DMS 273 treated with DMSO at 0.1 percent for 48 hours (cell line): ENCODE measurements at places on chromosomes 12 and 14.
A peak's percentile ranks its signal among the peaks of the same experiment; 100 is the strongest.

GRCh38 chr12:6262623-6263022, 47.9 kb upstream of the PLEKHG6 start:
- DNase-seq = no peak

DNA sequence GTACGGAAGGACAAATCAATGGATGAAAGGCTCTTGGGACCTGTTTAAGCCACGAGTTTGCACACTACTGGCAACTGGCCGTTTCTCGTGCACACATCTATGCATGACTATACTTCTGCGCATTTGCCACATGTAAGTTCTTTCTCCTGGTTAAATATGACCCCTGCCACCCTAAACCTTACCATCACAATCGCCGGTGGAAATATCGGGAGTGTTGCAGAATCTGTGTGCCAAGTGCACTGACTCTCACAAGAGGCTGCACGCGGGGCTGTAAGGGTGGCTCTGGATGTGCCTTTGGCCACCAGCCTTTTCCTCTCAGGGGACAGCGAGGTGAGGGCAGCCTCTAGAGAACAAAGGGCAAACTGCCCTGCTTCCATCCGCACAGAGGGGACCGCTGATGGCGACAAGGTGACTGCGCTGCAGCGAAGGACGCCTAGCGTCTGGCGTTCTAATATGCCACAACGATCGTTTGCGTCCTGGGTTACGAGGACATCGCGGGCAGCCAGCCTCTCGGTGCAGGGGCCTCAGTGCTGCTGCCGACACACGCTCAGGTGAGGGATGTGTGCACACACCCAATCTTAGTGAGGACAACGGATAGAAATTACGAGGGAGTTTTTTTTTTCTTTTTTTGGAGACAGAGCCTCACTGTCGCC, 232.2 kb downstream of the PCNX1 start:
- no peak for DNase-seq

DNA sequence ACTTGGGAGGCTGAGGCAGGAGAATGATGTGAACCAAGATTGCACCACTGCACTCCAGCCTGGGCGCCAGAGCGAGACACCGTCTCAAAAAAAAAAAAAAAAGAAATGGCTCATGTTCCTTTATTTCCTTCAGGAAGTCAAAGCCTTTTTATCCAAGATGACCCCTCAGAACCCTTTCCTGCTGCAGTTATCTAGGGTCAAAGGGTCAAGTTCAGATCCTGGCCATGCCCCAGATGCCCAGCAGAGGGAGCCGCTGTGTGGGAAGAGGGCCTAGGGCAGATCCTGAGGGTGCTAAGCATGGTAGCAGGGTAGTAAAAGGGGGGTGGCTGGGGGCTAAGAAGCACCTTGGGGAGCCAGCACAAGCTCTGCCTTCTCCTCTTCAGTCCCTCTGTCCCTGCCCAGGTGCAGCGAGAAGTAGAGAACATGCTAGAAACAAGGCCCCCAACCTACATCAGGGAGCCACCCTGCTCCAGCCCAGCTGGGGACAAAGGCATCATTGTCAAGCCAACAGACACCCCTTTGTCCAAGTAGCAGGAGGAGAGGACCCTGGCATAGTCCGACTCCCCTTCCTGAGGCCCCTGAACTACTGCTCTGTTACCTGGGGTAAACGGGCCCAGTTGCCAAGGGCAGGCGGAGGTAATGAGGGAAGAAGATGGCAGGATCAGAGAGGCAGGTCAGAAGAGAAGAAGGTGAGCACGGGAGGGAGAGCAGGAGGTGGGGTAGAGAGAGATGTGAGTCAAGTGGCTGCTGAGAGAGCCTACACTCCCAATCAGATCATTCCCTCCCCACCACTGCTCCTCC, 6.5 kb downstream of the NFE2 start:
- DNase-seq = no peak

DNA sequence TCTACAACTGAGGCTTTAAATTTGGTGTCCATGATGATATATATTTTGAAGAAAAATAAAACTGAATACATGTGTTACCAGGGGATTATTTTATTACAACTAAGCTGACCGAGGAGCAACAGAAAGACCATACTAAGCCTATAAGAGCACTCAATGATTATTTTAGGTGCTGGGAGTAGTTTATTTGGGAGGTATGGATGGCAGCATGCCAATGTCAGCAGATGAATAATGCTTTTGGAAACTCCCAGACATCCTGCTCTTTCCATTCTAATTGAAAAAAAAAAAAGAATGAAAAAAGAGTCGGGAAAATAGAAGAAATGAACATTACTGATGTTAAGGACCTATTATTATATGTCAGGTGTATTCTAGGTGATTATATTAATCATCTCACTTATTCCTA, 441.2 kb downstream of the BTG1 start:
- DNase-seq = no peak

DNA sequence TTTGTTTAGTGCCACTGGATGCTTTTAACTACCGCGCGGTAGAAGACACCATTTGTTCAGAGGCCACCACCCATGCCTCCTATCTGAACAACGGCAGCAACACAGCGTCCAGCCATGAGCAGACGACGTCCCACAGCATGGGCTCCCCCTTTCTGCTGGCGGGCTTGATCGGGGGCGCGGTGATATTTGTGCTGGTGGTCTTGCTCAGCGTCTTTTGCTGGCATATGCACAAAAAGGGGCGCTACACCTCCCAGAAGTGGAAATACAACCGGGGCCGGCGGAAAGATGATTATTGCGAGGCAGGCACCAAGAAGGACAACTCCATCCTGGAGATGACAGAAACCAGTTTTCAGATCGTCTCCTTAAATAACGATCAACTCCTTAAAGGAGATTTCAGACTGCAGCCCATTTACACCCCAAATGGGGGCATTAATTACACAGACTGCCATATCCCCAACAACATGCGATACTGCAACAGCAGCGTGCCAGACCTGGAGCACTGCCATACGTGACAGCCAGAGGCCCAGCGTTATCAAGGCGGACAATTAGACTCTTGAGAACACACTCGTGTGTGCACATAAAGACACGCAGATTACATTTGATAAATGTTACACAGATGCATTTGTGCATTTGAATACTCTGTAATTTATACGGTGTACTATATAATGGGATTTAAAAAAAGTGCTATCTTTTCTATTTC, 93.2 kb downstream of the FLRT2 start:
- no peak for DNase-seq

DNA sequence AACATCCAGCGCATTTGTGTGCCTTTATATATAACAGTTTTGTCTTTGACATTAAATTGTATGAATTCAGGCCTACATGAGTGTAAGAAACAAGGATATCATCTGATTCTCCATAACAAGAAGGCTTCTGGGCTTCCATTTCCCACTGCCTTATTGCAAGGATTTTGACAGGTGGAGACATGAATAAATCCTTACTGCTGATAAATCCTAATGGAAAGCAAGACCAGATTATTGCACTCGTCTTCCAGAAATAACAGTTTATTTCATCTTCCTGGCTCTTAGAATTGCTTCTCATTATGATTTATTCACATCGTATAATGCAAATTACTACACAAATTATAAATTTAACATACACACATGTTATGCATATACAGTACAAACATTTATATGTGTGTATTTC, 348.1 kb downstream of the MDGA2 start:
- no peak for DNase-seq

DNA sequence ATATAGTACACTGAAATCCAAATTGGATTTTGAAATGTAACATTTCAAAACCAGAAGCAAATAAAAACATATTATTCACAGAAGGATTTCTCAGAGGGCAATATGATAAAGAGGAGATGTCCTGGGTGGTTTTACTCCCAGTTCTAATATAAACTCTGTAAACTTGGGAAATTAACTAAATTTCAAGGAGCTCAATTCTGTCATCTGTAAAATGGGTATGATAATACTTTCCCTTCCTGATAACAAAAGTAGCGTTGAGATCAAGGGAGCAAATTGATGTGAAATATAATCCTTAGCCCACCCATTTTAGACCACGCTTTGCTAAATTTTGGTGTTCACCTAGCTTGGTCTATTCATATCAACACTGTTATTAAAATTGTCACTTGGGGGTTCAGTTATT, 192.5 kb upstream of the BTG1 start:
- DNase-seq = no peak

DNA sequence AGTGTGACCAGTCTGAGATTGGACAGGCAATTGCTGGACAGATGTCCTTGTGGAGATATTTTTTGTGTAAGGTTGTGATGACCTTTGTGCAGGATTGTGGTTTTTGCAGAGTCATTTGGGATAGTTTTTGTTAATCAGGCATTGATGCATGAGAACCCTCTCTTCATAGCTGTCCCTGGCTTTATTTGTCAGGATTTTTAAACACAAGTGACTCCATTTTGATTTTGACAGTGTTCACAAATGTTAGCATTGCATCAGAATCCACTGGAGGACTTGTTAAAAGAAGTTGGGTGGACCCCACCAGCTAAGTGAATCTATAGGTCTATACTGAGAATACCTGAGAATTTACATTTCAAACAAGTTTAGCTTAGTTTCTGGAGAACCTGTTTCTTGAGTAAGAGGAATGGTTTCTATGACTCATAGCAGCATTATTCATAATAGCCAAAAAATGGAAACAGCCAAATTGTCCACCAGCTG, 11.8 kb downstream of the FNTB start:
- DNase-seq = no peak

DNA sequence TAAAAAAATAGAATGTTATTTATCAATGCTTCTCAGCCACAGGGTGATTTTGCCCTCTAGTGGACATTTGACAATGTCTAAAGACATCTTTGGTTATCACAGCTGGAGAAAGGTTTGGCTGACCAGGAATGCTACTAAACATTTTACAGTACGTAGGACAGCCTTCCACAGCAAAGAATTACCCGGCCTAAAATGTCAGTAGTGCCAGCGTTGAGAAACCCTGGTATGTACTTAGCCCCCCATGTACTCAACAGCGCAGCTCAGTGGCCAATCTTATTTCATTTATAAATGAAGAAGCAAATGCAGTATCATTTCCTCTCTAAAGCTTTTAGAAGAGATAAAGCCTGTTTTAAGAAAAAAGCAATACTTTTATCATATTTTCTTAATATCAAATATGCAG, 5.8 kb downstream of the MARK3 start:
- DNase-seq = peak; percentile 29

DNA sequence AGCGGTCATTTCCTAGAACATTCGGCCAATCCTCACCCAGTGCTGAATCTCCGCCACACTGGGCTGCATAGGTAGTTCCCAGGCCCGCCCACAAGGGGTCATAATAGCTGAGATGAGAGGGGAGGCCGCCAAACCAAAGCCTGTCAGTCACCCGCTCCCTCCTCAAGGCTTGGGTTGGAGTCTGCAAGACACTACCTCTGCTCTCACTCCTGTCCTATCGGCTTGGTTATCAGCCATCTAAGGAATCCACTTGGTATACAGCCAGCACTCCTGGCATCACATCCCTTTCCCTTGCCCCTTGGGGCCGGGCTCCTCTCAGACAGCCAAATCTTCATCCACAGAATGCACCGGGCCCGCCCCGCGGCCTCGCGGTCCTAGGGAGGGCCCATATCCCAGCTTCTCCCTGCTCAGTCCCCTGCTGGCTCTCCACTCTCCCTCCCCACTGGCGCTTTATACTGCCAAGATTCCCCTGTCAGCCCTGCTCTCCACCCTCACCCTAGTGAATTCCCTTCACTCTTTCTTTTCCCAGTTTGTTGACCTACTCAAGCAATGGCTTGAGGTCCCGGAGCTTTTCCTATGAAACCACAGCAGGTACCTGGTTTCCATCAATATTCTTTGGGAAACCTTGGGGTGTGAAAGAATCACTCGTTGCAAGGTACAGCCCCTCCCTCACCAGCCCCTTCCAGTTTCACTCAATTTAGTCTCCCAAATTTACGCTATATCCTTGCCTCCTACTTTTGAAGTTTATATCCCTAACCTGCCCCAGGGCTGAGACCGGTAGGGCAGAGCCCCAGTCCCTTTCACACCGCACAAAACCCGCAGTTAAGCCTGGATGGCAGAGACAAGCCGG, 1.4 kb downstream of the IFFO1 start:
- DNase-seq = peak; percentile 50

DNA sequence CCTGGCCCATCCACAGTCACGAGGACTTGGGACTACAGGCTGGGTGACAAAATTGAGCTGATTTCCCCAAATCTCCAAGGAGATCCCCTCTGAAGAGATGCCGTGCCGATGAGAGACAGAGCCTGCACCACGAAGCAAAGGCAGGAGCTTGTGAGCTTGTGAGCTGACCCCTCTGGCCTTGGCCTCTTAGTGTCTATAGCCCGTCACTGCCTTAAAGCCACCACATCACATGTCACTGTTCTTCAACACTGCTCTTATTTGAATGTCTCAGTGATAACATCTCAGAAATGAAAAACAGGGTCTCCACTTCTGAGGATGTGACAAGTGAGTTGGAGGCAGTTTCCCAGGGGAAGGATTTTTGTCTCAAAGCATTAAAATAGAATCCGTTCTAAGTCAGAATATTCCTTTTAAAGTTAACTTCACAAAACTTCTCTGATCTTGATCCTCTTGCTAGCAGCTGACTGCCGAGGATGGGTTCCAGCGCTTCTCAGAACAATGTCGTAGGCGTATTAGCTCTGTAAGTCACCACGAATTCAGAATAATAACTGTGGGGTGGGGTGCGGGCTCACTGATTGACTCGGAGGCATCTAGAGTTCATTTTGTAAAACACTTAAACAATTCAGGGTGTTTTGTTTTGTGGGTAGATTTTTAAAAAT, 37.5 kb downstream of the CHST11 start:
- no peak for DNase-seq

DNA sequence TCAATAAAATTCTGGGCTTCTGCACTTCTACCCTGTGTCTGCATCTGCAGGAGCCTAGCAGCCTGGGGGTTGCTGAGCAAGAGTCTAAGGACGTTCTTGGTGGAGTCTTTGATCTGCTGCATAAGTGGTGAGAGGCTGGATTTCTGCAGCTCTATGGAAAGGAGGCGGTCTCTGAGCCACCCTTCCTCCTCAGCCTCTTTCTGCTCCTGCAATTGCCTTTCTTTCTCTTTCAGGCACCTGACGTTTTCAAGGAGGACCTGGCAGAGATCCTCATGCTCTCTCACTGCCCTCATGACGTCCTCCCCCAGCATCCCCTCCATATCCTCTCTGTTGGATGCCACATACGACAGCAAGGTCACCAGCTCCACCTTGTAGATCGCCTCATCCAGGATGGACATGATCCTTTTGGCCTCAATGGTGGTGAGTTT, 13.6 kb upstream of the TPCN1 start:
- DNase-seq = no peak

GRCh38 chr14:58807191-58807590, 169.4 kb downstream of the DACT1 start:
- DNase-seq = no peak

GRCh38 chr12:103933237-103933636, 3.0 kb downstream of the HSP90B1 start:
- DNase-seq = no peak

DNA sequence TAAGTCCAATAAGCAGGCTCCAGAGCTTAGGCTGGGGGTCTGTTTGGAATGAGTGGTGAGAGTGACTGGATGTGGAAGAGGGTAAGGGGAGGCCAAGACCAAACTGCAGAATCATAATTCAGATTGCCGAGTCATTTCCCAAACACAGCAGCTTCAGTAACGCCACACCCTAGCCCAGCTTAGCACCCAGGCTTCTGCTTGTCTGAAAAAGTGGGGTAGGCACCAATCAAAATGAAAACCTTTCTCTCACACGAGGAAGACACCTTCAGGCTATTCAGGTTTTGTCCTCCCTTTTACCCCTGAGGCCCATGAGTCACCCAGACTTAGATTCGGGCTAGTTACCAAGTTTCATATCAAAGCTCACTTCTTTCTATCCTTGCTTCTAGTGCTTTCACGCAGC, 306.1 kb downstream of the DAD1 start:
- no peak for DNase-seq
